Activated CD4-positive, alpha-beta T cell treated with anti-CD3 and anti-CD28 coated beads, Interleukin-2, amount 50 U/mL, for 48 hours (primary cell): ENCODE measurements at places on chromosomes 4 and X.
A peak's percentile ranks its signal among the peaks of the same experiment; 100 is the strongest.

DNA sequence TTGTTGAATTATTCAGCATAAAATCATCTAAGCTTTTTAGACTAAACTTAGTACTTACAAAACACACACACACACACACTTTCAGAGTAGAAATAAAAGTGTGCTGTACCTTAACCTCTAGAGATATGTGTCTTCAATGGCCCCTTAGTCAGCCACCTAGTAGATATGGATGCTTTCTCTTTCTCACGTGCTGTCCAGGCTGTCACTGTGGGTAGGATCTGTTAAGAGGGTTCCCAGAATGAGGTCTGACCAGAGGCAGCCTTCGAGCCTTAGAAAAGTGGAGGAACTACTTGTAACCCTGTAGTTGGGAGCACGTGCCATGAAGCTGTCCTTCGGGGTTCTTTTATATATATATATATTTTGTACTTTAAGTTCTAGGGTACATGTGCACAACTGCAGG lies 117.9 kb downstream of the COL4A5 start:
- no peak for DNase-seq

GRCh38 chr4:1109898-1110506 lies 3.4 kb downstream of the RNF212 start:
- no peak for DNase-seq

- DNase-seq: no peak
Observed at GRCh38 chrX:136272325-136272724, 21.1 kb upstream of the MAP7D3 start.

- DNase-seq: no peak
Observed at GRCh38 chrX:15465896-15466651, 27.1 kb downstream of the PIR start.

DNA sequence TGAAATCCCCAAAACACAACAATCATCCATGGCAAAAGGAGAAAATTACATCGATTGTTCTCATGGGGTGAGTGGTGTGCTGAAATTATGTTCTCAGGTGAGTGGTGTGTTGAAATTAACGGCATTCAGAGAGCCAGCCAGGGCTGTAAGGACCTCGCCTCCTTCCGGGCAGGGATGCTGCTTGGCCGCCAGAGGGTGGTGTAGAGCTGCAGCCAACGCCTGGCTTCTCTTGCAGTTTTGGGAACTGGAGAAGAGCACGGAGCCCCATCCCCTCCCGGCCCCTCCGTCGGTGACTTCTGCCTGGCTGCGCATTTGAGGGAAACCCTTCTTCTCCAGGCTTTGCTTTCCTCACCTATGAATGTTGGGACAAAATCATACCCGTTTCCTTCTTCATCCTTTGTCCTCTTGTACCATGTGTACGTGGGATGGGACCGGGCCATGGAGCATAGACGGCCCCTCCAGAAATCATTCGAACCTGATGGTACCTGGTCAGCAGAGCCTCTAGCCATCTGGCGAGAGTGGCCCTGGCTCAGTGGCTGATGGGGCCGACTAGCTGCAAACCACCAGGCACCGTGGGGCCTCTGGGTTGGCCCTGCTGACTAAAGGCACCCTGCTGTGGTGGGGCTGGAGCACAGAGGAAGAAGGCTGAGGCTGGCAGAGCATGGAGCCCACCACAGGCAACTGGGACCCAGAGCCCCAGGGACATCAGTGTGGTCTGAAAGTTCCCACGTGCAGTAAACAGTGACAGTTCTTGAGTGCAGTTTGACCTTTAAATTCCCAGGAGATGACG lies 28.4 kb downstream of the TRMT44 start:
- DNase-seq: peak; percentile 69

- peak; percentile 19 for DNase-seq
Observed at GRCh38 chr4:1981251-1982058, 27.3 kb downstream of the NELFA start.

DNA sequence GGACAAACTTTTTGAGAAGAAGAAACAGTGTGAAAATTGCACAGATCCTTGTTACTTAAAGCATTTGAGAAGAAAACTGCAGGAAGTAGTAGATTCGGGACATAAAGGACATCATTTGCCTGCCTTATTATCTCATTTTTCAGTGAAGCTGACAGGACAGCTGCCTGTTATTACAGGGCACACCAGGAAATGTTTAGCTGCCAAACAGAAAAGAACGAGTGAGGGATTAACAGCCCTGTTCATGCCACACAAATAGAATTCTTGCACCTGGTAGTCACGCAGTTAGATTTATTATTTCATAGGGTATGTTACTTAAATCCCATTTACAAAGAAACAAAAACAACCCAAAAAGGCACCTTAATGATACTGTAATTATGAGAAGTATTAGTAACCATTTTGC lies 100.6 kb downstream of the CHIC2 start:
- no peak for DNase-seq

GRCh38 chrX:93985344-93986307 lies 311.6 kb downstream of the FAM133A start:
- DNase-seq: no peak

DNA sequence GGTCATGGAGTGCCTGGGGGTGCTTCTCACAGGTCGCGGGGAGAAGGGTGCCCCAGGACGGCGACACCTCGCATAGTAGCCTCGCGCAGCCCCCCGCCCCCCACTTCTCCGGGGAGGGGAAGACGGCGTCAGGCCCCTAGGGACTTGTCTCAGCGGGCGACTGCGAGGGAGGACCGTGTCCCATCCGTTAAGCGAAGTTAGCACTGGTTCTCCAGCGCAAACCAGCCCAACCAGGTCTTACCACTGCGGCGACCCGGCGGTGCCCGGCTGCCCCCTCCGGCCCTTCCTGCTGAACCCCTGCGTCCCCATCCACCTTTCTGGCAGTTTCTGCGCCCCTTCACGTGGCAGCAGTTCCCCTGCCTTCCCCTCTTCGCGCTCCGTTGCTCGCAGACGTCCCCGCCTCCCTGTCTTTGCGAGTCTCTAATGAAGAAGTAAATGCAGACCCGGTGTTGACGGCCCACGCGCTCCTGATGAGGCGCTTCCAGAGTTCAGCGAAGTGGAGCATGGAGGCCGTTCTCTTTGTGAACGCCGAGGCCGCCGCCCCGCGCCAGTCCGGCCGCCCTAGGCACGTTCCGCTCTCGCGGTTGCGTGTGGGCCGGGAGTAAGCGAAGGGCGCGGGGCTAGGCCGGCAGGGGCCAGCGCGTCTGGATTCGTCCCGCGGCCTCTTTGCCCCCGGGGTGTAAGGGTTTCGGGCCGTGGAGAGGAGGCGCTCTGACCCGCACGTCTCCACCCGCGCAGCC lies 3.0 kb downstream of the SLIT2 start:
- DNase-seq: no peak
